ENCODE measurements at places on chromosomes 6 and 20. TPM values are rescaled to one million over a fixed set of nuclear protein-coding genes. Genes with fewer than 3 reads are reported as not detected.

BAG2 gene
- 24.4 TPM for total RNA-seq

PARD6B gene
- 0.37 TPM for total RNA-seq

CNKSR3 gene
- total RNA-seq = 4.9 TPM

HLA-DMA gene
- 1.4 TPM for total RNA-seq

ZFP57 gene
- 2.7 TPM for total RNA-seq

HFE gene
- total RNA-seq = 8.8 TPM

NNAT gene
- not detected for total RNA-seq

PNRC1 gene
- total RNA-seq = 38.5 TPM

Data from subcutaneous preadipocyte (primary cell).